ENCODE measurements at places on chromosomes 2 and 18. TPM values are rescaled to one million over a fixed set of nuclear protein-coding genes. Genes with fewer than 3 reads are reported as not detected.

The MZT2A gene
- 198 TPM for total RNA-seq

The DNAH7 gene
- 2.3 TPM for total RNA-seq

The ANKRD30BL gene
- 1.3 TPM for total RNA-seq

The ERFE gene
- total RNA-seq, result not detected

The LOXHD1 gene
- 0.30 TPM for total RNA-seq

The CYP26B1 gene
- total RNA-seq, result 9.6 TPM

The FSHR gene
- 0.35 TPM for total RNA-seq

The ARHGEF33 gene
- total RNA-seq, result 3.7 TPM

The VSNL1 gene
- total RNA-seq, result 9.4 TPM

GRCh38 chr18:79614211-79614955 is 65.2 kb upstream of the CTDP1 start:
- DNase-seq, result peak; percentile 21

GRCh38 chr2:1497122-1497611 is 83.9 kb downstream of the TPO start:
- no peak for DNase-seq

- peak; percentile 25 for DNase-seq
These were observed 40.0 kb upstream of the FOSL2 start for GRCh38 chr2:28352610-28353195.

DNA sequence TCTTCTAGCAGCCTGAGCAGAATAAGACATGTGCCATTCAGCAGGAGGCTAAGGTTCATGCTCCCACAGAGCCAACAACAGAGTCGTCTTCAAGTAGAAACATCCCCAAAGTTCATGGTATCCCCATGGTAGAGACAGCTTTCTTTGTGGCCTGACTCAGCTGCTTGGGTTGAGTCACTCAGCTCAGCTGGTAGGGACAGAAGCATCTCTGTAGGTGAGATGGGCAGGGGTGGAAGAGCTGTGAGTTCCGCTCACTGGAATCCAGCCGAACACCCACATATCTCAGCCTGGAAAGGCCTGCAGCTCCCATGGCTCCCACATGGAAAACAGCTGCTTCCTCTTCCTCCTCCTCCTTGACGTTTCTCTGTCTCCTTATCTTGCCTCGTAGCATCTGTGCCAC is 792.7 kb downstream of the RNF144A start:
- no peak for DNase-seq

GRCh38 chr2:5290900-5291546 is 401.2 kb upstream of the SOX11 start:
- no peak for DNase-seq

- DNase-seq, result no peak
These were observed 37.1 kb downstream of the CRIM1 start for GRCh38 chr2:36392571-36393255.

DNA sequence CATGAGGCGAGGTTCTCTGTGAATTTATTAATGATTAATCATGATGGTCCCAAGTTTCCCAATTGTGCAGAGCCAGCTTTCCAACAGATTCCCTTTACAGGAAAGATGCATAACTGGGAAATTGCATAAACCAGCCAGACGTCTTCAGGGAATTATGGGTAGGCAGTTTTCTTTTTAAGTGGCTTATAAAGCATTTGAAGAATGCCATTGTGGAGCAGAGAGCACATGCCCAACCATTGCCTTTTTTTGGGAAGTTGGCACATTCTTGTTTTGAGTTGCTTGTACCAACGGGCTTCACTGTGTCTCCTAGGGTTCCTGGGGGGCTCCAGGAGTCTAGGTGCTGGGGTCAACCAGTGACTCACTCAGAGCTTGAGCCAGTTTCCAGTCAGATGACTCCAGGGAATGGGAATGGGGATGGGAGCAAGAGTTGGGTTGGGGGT is 231.7 kb upstream of the FOSL2 start:
- no peak for DNase-seq

DNA sequence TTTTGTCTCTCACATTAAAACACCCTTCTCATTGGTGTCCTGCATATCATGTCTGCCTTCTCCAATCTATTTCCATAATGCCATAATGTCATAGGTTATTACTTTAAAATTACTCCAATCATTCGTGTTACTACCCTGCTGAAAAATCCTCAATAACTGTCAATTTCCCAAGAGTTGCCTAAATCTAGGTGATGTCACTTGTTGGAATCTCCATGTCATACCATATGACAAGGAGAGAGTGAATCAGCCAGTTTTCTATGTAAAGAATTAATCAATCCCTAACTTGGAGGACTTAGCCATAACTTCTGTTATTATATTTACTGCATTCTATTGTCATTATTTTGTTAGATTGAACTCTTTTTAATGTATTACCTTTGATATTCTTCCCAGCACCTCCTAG is 62.5 kb downstream of the PHLPP1 start:
- DNase-seq, result no peak

GRCh38 chr2:156818221-156818620 is 382.0 kb downstream of the GPD2 start:
- DNase-seq, result no peak

DNA sequence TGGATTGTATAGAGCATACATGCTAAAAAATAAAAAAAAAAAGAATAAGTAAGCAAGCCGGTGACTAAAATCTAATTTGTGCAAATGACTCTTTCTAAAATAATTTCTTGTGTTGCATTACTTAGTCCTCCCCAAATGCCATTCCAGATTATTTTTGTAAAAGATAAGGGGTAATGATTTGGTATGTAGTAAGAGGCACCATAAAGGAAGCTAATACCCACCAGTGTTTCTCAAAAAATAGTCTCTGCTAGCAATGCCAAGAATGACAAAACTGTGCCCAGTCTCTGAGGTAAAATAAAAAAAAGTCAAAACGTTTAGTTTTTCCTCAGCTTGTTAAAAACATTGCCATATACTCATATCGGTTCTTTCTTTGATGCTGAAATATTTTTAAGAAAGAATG is 2.7 kb downstream of the METTL5 start:
- no peak for DNase-seq

GRCh38 chr18:26304511-26304910 is 78.3 kb downstream of the TAF4B start:
- no peak for DNase-seq

GRCh38 chr2:239882781-239883180 is 142.4 kb downstream of the NDUFA10 start:
- DNase-seq, result no peak

- no peak for DNase-seq
These were observed 10.6 kb downstream of the CYP26B1 start for GRCh38 chr2:72136933-72137497.

GRCh38 chr2:19812166-19812565 is 89.6 kb downstream of the TTC32 start:
- DNase-seq, result no peak

GRCh38 chr2:72001937-72002690 is 145.5 kb downstream of the CYP26B1 start:
- DNase-seq, result no peak

DNA sequence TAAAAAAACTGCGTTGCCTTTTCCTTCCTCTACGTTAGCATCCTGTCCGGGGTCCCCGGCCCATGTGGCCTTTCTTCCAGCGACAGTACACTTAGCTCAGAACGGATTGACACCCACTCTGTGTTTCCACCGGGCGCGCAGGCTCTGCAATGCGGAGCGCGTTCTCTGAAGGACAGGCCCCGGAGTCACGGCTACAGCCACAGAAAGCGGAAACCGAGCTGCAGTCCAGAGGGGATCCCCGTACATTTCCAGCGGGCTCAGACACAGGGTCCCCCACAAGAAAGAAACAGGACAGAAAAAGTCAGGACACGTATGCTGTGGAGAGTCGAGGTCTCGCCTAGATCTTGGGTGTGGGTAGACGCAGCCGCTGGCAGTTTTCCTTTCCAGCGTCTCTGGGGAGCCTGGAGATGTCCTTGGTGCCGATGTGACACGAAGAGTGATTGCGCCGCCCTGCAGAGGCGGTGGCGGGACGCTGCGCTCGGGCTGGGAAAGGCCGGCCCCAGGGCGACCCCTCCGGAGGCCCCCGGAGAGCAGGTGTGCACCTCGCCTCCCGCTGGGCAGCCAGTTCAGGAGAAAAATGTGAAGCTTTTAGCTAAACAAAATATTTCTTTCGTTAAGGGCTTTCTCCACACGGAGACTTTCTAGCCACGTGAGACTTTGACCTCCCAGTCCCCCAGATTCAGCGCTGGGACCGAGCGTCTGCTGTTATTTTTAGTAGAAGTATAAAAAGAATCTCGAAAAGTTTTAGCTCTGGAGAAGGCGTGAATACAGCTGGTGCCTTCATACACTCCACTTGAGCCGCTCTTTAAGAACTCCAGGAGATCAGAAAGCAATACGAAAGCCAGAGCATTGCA is 1.3 kb upstream of the ACKR3 start:
- DNase-seq, result peak; percentile 48

DNA sequence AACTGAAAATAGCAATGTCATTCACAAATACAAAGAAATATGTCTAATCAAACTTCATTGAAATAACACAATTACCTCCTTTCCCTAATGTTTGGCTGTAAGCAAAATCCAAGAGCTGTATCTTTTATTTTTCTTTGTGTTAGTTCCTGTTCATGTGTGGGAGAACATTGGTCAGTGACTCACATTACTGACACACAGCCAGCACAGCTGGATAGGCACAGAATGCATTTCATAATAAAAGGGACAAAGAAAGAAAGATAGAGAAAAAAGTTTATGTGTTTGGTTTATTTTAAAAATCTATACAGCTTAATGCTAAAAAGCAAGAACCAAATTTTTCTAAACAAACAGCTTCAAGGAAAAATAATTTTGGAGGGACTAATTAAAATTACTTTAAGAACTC is 185.6 kb upstream of the COL3A1 start:
- peak; percentile 82 for DNase-seq

- no peak for DNase-seq
These were observed 99.8 kb downstream of the AFF3 start for GRCh38 chr2:100042562-100042961.

GRCh38 chr18:76498064-76498463 is 3.0 kb upstream of the ZNF516 start:
- DNase-seq, result no peak

GRCh38 chr2:225938991-225939390 is 539.5 kb downstream of the NYAP2 start:
- no peak for DNase-seq

GRCh38 chr2:12504443-12504842 is 212.3 kb upstream of the TRIB2 start:
- DNase-seq, result no peak

GRCh38 chr2:172230889-172231401 is 128.2 kb upstream of the DLX2 start:
- no peak for DNase-seq

- DNase-seq, result no peak
These were observed 348.8 kb upstream of the ETAA1 start for GRCh38 chr2:67048314-67048713.

DNA sequence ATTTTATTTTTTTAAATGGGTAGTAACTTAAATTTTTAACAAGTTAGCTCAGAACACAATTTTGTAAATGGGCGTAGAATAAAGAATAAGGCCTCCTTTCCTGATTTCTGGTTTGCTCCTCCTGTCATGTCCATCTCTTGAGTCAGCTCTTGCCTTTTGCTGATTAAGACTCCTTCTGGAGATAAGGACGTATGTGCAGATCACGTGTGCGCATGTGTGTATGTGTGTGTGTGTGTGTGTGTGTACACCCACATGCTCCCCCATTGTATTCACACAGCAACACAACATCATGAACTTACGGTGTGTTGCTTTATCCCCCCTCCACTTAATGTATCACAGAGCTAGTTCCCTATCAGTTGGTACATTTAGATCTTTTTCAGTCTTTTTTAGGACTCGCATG is 182.9 kb downstream of the PRKCE start:
- DNase-seq, result no peak

DNA sequence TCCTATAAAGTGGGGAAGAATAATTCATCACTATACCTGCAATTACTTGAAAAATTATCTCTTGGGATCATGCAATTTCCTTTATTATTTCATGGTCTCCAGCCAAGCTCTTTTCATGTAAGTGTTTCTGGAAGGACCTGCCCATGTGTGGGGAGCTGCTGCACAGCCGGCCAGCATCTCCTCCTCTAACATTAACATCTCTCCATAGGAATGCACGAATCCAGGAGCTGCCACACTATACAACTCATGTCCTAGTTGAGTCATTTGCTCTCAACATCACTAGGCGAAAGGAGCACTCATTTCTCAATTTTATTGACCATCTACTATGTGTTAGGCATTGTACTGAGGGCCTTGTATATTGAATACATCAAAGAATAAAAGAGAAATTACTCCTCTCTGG is 144.3 kb upstream of the ERBB4 start:
- no peak for DNase-seq

Measured in ovary (tissue), 10 donors.